Glutamatergic neuron (in vitro differentiated cells): ENCODE measurements at places on chromosomes 6 and 20.
A peak's percentile ranks its signal among the peaks of the same experiment; 100 is the strongest.

DNA sequence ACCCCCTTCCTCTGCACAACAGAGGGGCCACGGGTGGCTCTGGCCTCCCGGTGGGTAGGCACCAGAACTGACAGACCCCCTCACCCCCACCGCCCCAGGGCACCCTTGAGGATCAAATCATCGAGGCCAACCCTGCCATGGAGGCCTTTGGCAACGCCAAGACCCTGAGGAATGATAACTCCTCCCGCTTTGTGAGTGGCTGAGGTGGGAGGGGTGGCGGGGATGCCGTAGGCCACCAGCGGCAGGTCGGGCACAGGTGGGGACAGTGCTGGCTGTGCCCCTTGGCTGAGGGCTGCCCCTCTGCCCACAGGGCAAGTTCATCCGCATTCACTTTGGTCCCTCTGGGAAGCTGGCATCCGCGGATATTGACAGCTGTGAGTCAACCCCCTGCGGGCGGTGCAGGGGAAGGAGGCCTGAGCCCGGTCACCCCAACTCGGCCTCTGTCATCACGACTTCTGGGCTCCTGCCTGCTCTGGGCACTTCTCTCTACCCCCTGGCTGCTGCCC lies 29.1 kb downstream of the MYH7B start:
- DNase-seq, result no peak

GRCh38 chr20:50298554-50299324 lies 108.1 kb downstream of the CEBPB start:
- DNase-seq, result no peak

GRCh38 chr6:117494283-117494682 lies 11.8 kb downstream of the DCBLD1 start:
- no peak for DNase-seq

GRCh38 chr20:51482836-51483473 lies 59.6 kb downstream of the NFATC2 start:
- DNase-seq, result no peak

DNA sequence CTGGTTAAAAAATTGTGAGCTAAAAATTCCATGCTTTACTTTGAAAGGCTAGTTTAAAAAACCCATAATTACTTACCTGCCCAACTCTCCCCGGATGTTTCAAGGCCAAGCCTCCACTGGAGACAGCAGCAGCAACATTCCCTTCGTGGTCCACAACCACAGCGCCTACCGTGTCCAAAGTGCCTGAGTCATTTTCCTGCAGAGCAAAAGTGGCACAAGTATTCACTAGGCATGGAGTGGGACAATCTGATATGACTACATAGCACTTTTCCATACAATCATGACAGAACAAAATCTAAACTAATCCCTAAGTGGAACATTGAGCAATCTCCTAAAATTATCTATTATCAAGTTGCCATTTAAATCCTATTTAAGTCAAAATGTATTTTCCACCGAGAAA lies 104.8 kb downstream of the TASP1 start:
- DNase-seq, result no peak

DNA sequence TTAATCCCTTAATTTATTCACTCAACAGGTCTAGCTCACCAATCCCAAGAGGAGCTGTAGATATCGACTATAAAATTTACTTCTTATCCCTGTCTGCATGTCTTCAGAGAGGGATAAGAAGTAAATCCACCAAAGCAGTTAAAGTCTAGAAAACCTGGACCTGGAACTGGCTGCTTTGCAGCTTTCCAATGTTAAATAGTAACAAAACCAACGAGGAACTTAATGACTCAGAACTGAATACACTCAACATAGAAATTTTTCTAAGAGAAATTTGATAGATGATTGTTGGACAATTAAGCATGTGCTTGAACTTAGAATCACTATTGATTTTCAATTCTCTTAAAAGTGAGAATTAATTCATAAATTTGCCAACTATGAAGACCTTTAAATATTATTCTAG lies 11.5 kb upstream of the TMEM244 start:
- no peak for DNase-seq

DNA sequence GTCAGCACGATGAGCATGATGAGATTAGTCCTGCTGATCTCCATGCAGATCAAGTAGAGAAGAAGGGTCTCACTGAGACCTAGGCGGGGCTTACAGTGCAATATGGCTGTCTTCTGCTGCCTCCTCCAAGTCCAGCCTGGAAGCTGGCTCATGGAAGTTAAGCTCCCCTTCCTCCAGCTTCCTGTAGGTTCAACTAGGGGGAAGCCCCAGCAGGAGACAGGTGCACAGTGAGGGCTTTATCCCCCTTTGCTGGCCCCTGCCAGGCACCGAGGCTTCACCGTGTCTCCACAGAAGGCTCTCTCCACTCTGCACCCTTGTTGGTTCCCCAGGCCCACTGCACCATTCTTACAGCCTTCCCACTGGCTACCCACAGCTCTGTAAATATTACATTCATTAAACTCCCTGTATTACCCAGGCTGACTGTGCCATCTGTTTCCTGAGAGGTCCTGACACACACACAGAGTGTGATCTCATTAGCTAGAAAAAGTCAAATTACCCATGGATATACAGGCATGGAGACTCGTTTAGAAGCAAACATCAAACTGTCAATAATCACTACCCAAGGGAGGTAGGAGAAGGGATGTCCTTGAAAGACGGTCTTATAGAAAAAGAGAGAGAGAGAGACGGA lies 90.4 kb downstream of the SLC2A10 start:
- DNase-seq, result no peak

GRCh38 chr20:3734111-3734843 lies 1.8 kb downstream of the HSPA12B start:
- DNase-seq, result no peak

DNA sequence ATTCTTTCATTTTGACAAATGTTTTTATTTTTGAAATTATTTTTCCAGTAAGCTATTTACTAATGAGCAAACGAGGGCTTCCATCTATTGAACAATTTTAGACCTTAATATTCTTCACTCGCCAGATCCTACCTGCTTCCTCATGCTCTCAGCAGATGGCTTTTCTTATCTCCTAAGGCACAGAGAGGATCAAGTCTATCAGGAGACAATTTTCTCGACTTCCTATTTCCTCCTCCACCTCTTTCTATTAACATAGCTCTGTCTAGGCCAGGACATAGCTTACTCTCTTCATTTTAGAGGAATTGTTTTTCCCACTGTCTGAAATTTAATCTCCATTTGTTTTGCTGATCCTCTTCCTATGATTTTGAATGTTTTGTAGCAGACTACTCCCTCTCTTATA lies 87.0 kb upstream of the MAN1A1 start:
- DNase-seq, result no peak

DNA sequence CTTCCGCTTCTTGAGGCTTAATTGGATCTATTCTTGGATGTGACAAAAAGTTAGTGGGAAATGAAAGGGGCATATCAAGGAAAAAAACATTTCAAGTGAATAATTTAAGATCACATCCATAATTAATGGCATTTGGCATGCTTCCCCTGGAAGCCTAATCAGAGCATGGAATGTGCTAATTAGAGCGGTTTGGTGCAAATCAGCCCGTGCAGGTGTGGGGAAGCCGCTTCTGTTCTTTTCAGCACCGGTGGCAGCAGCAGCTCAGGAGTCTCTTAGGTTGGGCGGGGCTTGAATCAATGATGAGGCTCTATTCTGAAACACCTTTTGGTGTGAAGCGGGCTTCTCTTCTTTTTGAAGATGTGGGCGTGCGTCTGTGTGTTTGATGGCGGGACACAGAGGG lies 301.2 kb downstream of the LRFN2 start:
- no peak for DNase-seq

- DNase-seq, result no peak
Observed at GRCh38 chr20:62493253-62493885, 17.6 kb upstream of the GATA5 start.

GRCh38 chr6:31366693-31367470 lies 9.9 kb upstream of the HLA-B start:
- DNase-seq, result peak; percentile 92

- no peak for DNase-seq
Observed at GRCh38 chr6:154591234-154591633, 80.7 kb upstream of the CNKSR3 start.
